ENCODE measurements at places on chromosomes 11 and 22.

GRCh38 chr11:47570651-47571356 lies 5.4 kb downstream of the PTPMT1 start:
- no peak for DNase-seq

- DNase-seq = peak; percentile 28
These were observed 195.4 kb upstream of the ARHGAP20 start for GRCh38 chr11:110907629-110908028.

DNA sequence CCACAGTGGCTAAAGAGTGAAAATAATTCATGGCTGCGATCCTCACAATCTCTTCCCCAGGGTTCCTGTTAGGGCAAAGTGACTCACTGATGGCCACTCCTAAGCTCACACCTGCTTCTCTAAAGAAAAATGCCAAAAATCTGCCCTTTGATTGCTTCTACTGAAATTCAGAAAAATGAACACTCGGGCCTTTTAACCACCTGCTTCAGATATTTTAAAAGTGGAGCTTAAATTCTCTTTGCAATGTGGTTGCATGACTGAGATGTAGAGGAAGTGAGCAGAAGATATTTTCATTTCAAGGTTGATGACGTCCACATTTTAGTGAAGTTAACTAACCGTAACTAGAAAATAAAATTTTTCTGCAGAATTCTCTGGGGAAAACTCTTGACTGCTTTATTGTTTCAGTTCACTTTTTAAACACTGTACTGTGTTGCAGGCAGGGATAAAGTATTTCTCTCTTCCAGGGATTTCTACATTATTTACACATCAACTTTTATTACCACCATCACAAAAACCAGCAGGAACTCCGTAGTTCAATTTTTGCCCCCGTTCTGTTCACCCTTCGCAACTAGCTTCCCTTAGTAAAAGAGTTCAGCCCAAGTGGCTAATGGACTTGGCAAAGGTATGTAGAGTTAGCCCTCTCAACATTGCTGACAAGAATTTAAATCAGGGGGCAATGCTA lies 8.5 kb downstream of the RAB30 start:
- peak; percentile 52 for DNase-seq

GRCh38 chr11:119336744-119337469 lies 2.6 kb downstream of the RNF26 start:
- DNase-seq = no peak

DNA sequence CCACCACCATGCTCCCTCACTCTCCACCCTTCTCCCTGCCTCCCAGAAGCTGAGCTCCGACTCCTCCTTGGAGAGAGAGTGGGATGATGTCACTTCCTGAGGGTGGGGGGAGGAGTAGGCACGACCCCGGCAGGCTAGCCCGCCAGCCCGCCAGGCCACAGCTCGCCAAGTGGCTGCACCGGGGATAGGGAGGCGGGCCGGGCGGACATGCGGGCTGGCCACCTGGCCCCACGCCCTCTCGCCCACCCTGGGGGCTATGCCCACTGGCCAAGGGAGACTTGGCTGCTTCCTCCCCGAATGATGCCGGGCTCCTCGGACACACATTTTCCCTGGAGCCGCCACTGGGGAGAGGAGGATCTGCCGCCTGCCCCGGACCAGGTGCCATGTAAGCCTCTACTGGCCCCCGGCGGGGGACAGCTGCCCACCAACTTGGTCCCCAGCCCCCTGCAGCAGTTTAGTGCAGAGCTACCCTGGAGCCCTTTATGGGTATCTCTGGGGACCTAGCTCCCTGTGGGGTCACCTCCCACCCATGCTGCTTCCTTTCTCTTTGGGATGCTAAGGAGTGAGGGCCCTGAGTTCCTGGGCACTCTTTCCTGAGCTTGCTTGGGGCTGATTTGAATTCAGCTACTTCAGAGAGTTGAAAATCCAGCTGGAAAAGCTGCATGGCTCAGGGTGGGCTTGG lies 33.7 kb upstream of the MYRF start:
- DNase-seq = no peak

DNA sequence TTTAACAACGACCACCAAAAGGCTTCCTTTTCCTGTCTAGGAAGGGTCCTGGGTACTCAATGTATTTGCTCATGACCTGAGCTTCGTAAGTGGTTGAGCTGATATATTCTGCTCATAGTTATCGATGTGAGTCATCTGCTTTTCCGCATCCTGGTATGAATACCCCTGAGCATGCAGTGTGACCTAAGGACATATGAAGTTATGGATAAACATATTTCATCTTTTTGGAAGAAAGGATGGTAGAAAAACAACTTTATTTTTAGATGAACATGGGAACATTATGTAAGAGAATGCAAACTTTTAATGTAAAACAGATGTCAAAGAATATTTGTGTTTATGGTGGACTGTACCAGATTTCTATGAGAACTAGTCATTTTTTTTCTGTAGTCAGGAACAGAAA lies 28.4 kb downstream of the TRPC6 start:
- DNase-seq = no peak

DNA sequence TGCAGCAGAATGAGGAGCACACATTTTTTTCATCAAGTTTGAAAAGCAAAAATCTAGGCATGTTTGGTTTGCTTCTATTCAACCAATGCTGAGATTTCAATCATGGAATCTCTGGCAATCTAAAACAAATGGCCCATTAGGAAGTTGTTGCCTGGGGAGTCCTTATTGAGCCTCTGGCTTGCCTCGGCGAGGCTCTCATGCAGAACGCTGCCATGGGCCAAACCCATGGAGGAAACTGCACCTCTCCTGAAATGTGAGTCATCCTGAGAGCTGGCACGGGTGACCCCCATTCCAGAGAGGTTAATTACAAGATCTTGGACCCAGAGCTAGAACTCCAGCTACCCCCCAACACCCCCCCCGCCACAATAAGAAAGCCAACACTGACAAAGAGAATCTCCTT lies 80.7 kb downstream of the MN1 start:
- no peak for DNase-seq

DNA sequence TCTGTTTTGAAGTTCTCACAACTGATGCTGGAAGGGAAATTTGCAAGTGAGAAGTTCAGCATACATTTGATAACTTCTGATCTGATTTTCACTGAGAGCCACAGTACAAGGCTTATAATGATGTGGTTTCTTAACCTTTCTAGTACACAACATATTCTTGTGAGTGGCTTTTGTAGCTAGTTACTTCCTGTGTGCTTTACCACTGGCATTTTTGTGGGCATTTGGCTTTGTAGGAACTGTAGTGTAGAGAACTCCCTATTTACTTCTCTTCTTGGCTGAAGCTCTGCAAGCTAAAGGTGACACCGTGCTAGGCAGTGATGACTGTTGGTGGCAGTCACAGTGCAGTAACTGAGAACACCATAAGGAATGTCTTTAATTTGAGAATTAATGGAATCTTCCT lies 14.9 kb downstream of the USP47 start:
- peak; percentile 65 for DNase-seq

DNA sequence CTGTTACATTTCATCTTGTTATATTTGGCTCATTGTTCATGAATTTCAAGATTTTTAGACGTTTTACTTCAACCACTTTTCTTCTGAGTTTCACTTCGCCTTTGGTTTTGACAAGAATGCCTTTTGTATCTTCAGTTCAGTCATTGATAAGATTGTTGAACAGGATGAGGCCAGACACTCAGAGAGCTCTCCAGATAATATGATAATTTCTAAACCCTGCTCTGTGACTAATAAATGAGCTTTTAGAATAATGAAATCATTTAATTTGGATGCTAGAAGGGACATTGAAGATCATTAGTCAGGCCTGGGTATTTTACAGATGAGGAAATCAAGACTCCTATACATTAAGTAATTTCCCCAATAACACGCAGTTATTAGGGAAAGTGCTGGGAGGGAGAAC lies 37.2 kb upstream of the GRAMD1B start:
- DNase-seq = no peak

DNA sequence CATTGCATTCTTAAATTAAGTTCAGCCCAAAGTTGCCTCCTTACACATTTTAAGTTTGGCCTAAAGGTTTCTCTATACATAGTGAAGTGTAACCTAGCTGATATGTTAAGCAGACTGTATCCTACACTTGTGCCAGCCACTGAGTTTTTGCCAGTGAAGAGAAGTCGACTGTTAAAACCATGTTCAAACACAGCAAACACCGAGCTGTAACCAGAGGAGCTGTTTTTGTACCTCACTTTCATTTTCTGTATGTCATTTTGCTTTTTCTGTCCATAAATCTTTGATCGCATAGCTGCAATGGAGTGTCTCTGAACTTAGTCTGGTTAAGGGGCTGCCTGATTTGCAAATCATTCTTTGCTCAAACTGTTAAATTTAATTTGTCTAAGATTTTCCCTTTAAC lies 403.7 kb downstream of the LUZP2 start:
- no peak for DNase-seq

- DNase-seq = no peak
These were observed 28.0 kb upstream of the ZC3H12C start for GRCh38 chr11:110065189-110065588.

- DNase-seq = no peak
These were observed 36.9 kb downstream of the DGCR2 start for GRCh38 chr22:19085233-19085718.

GRCh38 chr11:62435846-62436660 lies 17.2 kb downstream of the SCGB1A1 start:
- no peak for DNase-seq

All from CD4-positive, alpha-beta T cell treated with Interleukin-17A for 1 hour (primary cell).